ENCODE measurements at places on chromosomes 6 and 20.

GRCh38 chr6:100665041-100665380, 200.3 kb upstream of the SIM1 start:
- DNase-seq, result no peak

- no peak for DNase-seq
Observed at GRCh38 chr20:17635332-17636244, 46.5 kb downstream of the RRBP1 start.

DNA sequence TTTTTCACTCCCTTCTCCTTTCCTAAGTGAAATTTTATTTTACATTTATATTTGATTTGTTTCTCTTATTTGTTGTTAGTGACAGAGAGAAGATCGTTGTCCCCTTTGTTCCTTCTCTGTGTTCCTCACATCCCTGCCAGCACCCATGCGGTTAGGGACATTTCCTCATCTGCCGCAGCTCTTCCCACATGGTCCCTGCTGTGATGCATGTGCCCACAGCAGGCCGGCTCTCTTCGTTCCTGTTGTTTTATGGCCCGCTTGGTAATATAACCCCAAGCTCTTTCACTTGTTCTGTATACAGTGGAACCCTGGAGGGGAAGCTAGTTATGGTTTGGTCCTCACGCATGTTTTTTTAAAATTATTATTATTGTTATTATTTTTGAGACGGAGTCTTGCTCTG, 23.6 kb downstream of the DTD1 start:
- no peak for DNase-seq

DNA sequence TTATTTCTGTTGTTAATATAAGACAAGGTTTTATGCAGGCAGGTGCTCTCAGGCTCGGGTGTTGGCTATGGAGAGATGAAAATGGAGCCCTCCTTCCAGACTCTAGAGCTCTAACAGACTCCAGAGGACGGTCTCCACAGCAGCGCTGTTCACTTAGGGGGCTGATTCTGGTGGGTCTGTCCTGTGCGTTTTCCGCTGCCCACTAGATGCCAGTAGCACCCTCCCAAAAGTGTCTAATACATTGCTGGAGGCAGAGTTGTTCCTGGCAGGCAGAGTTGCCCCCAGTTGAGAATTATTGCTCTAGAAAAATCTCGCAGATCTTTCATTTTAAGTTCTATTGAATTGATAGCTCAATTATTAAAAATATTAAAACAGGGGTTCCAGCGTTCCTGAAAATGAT, 109.9 kb downstream of the MAP3K4 start:
- no peak for DNase-seq

DNA sequence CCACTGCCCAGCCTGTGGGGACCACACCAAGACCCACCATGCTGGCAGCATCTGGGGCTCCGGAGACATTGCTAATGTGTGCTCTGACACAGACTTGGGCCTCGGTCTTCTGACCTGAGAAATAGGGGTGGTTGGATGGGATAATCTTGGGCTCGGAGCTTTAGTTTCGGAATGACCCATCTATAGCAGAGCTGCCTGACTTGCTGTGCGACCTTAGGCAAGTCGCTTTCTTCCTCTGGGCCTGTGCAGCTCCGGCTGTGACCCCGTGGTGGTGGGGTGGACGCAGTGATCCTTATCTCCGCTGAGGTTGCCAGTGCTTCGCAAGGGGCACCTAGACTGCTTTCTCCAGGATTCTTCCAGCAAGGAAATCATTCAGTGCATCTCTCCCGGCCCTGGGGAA, 43.7 kb downstream of the CEBPB start:
- DNase-seq, result no peak

DNA sequence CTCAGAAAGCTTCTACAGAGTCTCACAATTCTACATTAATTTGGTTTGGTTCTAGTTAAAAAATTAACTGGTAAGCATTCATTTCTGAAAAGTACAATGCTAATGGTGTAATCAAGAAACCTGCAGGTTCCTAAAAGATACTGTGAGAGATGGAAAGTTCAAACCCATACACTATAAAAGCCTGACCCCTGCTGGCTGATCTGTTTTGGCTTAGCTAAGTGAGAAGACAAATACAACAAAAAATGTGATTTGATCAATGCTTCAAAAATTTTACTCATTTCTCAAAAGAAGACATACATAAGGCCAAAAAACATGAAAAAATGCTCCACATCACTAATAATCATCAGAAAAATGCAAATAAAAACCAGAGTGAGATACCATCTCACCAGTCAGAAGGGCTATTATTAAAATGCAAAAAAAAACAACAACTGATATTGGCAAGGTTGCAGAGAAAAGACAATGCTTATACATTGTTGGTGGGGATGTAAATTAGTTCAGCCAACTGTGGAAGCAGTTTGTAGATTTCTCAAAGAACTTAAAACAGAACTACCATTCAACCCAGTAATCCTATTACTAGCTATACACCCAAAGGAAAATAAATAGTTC, 102.8 kb downstream of the MOXD1 start:
- peak; percentile 23 for DNase-seq

- DNase-seq, result no peak
Observed at GRCh38 chr6:160363016-160363996, 15.1 kb downstream of the SLC22A3 start.

DNA sequence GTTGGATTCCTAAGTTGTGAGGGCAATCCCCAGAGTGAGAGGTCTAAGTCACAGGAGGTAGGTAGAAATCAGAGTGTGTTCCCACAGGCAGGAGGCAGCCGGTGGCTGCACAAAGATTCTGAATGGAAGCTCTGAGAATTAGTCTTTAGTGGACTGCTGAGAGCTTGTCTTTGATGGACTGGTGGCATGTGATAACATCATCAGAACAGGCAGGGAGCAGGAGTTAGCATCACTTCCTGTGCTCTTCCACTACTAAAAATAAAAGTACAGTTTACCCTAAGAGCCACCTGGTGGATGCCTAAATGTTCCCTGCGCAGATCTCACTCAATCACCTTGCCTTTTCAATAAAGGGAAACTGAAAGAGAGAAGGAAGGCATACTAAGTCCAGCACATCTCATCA, 294.6 kb upstream of the POU3F2 start:
- DNase-seq, result no peak

DNA sequence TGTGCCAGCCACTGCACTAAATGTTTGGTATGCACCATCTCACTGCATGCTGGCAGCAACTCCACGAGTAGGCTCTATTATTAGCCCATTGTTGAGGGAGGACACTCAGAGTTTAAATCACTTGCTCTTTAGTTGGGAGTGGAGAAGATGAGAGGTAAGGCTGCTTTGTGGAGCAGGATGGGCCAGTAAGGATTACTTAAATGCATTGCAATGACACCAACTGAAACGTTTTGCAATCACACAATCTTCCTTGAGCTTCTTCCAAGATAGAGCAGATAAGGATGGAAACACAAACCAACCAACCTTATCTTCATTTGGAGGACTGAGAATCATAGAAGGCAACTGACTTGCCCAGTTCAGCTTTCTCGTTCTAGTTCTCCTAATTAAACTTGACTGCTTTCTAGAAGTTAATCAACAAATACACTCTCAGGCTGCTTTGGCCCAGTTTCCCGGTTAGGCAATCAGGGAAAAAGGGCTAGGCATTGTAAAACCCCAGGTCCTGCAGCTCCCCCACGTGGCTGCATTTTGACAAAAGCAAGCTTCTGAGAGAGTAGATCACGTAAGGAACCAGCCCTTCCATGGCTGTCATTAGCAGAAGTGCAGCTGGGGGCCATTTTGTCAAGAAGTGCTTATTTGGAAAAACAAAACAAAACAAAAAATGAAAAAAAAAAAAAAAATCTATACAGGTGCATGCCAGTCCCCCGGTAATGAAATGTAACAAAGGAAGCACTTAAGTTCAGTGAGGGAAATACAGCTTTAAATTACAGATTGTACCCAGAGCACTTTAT, 130.6 kb downstream of the BCAS1 start:
- DNase-seq, result peak; percentile 90

Measured in mammary epithelial cell (primary cell).